ENCODE measurements at places on chromosomes 12 and 14.
A peak's percentile ranks its signal among the peaks of the same experiment; 100 is the strongest.

DNA sequence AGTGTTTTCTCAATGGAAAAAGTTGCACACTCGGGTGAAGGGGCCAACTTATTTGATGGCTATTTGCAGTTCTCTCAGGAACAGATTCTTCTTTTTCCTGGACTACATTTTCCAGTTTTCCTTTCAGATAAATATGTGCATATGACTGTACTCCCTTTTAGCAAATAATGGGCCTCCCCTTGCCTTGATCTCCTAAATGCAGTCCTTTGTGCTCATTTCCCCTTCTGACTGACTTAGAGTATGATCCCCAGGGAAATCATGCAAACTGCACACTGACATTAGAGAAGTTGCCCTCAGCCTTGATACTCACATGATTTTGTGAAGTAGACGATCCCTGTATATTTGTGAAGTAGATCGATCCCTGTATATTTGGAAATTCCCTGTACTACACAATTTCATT lies 492.9 kb upstream of the NOVA1 start:
- DNase-seq: no peak
- no peaks in the 10 kb centered on the region for H3K36me3 ChIP-seq
- H3K4me1 ChIP-seq: no peaks in the 10 kb centered on the region
- no peak overlapping the region for H3K4me3 ChIP-seq
- H3K27me3 ChIP-seq: no peaks in the 10 kb centered on the region
- H3K27ac ChIP-seq: no peak overlapping the region

GRCh38 chr12:105018776-105019175 lies 32.7 kb downstream of the NOPCHAP1 start:
- no peaks in the 10 kb centered on the region for H3K4me1 ChIP-seq
- no peak overlapping the region for H3K27ac ChIP-seq
- peaks cover 8% of the 10 kb centered on the region for H3K36me3 ChIP-seq
- no peak for DNase-seq
- H3K4me3 ChIP-seq: no peak overlapping the region

GRCh38 chr12:120787889-120788288 lies 62.3 kb downstream of the ACADS start:
- no peak overlapping the region for H3K4me3 ChIP-seq
- no peak overlapping the region for H3K27ac ChIP-seq
- DNase-seq: no peak
- no peaks in the 10 kb centered on the region for H3K4me1 ChIP-seq
- peaks cover 17% of the 10 kb centered on the region for H3K36me3 ChIP-seq

DNA sequence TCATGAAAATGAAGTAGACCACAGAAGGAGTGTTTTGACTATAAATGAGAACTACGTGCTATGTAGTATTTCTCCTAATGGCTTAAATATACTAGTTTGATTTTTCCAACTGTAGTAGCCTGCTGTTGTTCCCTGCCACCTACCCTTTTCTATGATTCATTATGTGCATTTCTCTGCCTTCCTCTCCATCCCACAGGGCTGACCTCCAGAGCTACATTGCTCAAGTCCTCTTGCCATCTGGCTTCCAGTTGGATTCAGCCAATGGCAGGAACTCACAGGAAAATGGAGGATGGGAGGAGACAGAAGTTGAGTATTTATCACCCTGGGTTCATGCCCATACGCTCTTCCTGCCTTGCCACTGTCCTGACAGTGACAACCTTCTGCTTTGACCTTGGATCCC lies 515.3 kb downstream of the SOX5 start:
- no peaks in the 10 kb centered on the region for H3K27me3 ChIP-seq
- no peak for DNase-seq
- no peaks in the 10 kb centered on the region for H3K36me3 ChIP-seq
- no peaks in the 10 kb centered on the region for H3K4me1 ChIP-seq
- no peak overlapping the region for H3K27ac ChIP-seq
- no peak overlapping the region for H3K4me3 ChIP-seq

GRCh38 chr14:105197211-105197641 lies 16.1 kb upstream of the NUDT14 start:
- no peak overlapping the region for H3K4me3 ChIP-seq
- peak; percentile 34 for DNase-seq
- no peak overlapping the region for H3K27ac ChIP-seq

- no peak for DNase-seq
- no peaks in the 10 kb centered on the region for H3K27me3 ChIP-seq
- no peak overlapping the region for H3K27ac ChIP-seq
- H3K4me1 ChIP-seq: no peaks in the 10 kb centered on the region
- no peaks in the 10 kb centered on the region for H3K36me3 ChIP-seq
These were observed 41.7 kb upstream of the FUT8 start for GRCh38 chr14:65370801-65371248.

DNA sequence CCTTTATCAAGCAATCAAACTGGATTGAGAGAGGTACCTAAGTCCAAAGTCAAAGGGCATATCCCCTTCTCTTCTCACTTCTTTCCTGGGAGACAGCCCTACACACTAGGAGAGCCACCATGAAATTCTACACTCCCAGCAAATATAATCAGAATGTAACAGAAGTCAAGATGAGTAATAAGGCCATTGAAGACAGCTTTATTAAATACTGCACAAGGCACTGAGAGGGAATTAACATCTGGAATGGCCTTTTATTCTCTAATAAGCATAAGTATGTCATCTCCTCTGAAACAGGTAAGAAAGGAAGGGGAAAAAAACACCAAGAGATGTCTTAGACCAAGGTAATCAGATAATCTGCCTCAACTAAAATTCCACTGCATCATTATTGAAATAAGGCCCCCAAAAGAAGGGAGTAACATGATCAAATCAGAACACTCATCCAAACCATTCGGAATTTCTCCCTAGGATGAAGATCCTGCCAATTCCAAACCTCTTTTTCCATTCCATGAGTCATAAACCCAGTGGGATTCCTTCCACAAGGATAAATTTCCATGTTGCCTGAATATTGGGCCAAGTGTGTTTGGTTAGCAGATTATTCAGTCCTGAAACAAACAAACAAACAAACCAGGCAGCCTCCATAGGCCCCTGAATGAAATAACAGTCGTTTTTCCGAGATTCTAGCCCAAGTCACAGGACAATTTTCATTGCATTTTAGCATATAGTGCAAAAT lies 19.9 kb downstream of the SLC35F4 start:
- no peak for DNase-seq
- H3K36me3 ChIP-seq: no peaks in the 10 kb centered on the region
- no peaks in the 10 kb centered on the region for H3K27me3 ChIP-seq

GRCh38 chr12:57092876-57093414 lies 4.0 kb downstream of the NAB2 start:
- H3K27ac ChIP-seq: no peak overlapping the region
- H3K27me3 ChIP-seq: no peaks in the 10 kb centered on the region
- H3K4me1 ChIP-seq: peaks cover 32% of the 10 kb centered on the region
- H3K36me3 ChIP-seq: peaks cover 6% of the 10 kb centered on the region
- no peak for DNase-seq

GRCh38 chr12:21819678-21820077 lies 45.2 kb upstream of the KCNJ8 start:
- H3K4me1 ChIP-seq: no peaks in the 10 kb centered on the region
- H3K36me3 ChIP-seq: no peaks in the 10 kb centered on the region
- H3K4me3 ChIP-seq: no peak overlapping the region
- no peaks in the 10 kb centered on the region for H3K27me3 ChIP-seq
- no peak overlapping the region for H3K27ac ChIP-seq

- H3K4me3 ChIP-seq: no peak overlapping the region
- H3K4me1 ChIP-seq: peaks cover 34% of the 10 kb centered on the region
- no peaks in the 10 kb centered on the region for H3K36me3 ChIP-seq
These were observed 2.3 kb upstream of the ZNF384 start for GRCh38 chr12:6691473-6691872.

- no peaks in the 10 kb centered on the region for H3K36me3 ChIP-seq
- no peaks in the 10 kb centered on the region for H3K4me1 ChIP-seq
- DNase-seq: no peak
- H3K4me3 ChIP-seq: no peak overlapping the region
- no peaks in the 10 kb centered on the region for H3K27me3 ChIP-seq
These were observed 119.5 kb downstream of the TTC7B start for GRCh38 chr14:90696720-90697119.

DNA sequence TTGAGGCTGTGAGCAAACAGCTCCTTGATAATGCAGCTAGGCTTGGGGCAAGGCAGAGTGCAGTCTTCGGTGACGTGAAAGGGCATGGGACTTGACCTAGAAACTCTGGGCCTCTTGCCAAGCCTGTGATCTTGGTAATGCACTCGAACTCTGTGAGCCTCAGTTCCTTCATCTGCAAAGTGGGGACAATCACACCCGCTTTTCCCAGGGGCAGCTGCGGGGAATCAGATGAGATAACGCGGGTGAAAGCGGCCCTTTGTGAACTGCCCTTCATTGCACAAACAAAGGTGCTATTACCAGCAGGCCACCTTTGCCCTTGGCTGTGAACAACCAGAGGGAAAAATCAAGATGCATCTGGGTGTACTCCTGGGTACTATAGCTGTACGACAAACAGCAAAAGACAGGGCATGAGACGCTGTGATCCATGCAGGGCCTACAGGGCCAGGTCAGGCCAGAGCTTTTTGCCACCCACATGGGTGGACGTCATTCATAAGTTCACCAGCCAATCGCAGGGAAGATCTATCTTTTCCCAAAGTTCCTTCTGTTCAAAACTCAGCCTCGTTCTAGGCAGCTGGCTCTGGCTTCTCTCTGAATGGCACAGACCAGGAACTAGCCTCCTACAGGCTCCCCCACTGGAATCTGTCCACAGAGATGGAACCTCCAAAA lies 3.2 kb downstream of the MSI1 start:
- DNase-seq: no peak
- peaks cover 6% of the 10 kb centered on the region for H3K4me1 ChIP-seq
- no peak overlapping the region for H3K4me3 ChIP-seq

GRCh38 chr14:93060841-93061240 lies 54.9 kb downstream of the ITPK1 start:
- H3K27me3 ChIP-seq: no peaks in the 10 kb centered on the region
- no peak overlapping the region for H3K4me3 ChIP-seq
- H3K4me1 ChIP-seq: peaks cover 29% of the 10 kb centered on the region
- H3K27ac ChIP-seq: no peak overlapping the region

DNA sequence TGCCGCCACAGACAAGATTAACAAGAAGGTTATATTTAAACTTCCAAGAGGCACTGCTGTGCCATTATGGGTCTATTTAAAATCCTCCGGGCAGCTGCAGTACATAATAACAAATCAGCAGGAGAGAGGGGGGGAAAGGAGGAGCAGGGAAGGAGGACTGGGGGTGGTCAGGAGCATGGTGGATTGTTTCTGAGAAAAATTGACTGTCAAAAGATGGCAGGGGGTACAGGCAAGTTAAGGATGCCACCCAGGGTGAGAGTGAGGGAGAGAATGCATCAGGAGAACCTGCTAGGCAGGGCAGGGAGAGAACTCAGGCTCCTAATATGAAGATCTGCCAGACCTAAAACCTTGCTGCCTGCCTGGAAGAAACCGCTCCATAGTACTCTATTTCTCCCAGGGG lies 181.8 kb downstream of the GRIN2B start:
- no peaks in the 10 kb centered on the region for H3K36me3 ChIP-seq
- H3K4me1 ChIP-seq: no peaks in the 10 kb centered on the region
- H3K27me3 ChIP-seq: no peaks in the 10 kb centered on the region

DNA sequence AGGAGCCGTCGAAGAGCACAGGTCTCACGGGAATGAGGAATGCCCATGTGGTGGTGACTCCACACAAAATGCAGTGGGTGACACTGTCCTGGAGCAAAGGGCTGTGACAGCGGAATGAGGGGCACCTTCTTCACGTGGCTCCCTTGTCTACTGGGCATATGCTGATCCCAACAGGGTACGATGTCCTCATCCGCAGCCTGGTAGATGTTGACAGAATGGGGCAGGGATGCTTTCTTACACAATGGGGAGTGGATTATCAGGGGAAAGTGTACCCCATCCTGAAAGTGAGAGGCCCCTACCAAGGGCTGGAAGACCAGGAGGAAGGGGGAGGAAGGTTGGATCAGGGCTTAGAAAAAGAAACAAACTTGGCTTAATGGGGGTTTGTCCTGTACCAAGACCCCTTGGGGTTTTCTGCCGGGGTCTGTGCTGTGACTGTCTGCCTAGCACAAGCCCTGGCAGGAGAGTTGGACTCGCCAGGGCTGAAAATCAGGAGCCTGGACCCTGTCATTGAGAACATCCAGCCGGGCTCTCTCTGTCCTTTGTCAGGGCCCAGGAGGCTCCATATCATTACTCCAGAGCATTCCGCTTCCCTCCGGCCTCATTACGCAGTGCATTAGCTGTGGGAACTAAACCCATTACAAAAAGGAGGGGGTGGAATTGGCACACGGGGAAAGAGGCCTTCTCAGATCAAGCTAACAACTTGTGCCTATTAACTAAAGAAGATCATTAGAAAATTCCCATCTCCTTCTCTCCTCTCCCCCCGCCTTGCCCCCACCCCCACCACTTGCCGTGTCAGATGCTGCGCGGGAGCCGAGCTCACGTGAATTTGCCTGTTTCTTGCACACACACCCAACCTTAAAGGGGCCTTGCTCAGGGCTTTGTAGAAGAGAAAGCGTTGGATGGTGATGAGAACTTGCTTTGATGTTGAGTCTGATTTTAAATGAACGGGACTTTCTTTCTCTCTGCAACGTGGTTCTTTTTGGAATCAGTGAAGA lies 171.8 kb upstream of the PARP11 start:
- no peak for DNase-seq
- H3K36me3 ChIP-seq: no peaks in the 10 kb centered on the region
- no peaks in the 10 kb centered on the region for H3K27me3 ChIP-seq
- no peak overlapping the region for H3K4me3 ChIP-seq

GRCh38 chr14:75771595-75771994 lies 110.5 kb downstream of the TTLL5 start:
- no peak overlapping the region for H3K27ac ChIP-seq
- DNase-seq: no peak
- H3K4me3 ChIP-seq: no peak overlapping the region

DNA sequence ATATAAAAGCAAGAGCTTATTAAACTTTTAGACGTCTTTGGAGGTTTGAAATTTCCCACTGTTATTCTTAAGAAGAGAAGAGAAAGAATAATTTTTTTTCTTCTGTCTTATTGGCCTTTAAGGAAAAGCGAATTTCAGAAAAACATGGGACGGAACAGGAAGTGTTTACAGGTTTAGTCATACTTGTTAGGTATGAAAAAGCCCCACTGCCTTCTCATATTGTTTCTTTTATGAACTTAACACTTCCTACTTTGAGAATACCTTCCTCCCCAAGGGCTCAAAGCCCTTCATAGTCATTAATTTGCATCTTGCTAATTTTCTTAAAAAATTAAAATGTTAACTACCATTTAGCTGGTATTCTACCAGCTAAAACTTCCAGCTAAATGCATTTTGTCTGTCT lies 82.0 kb downstream of the ETV6 start:
- no peak for DNase-seq
- H3K36me3 ChIP-seq: peaks cover 33% of the 10 kb centered on the region
- no peaks in the 10 kb centered on the region for H3K27me3 ChIP-seq
